ENCODE measurements at places on chromosomes 12 and 14.
A peak's percentile ranks its signal among the peaks of the same experiment; 100 is the strongest.

DNA sequence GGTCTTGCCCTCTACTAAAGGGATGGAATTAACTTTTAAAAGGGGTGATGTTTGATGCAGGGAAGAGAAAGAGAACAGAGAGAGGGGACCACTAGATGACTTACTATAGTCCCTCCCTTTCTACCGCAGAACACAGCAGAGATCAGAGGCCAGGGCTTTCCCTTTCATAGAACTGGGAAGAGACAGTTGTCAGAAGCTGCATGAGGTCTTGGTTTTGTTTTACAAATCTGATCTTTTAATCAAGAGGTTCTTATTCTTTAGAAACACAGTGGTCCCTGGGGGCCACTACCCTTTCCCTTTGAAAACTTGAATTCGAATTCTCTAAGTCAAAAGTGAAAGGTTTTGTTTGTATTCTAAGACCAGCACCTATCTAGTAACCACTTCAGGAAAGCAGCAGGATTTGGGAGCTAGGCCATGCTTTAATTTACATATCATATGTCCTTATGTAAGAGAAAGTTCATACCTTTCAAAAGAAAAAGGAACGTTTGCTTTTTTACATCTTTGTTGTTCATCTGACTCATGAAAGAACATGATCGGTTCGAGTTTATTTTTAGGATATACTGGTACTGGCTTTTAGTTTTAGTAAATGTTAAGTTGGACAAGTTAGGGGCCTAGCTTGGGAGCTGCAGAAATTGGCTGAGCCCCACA lies 6.3 kb downstream of the FBXL14 start:
- DNase-seq: no peak

GRCh38 chr14:94941311-94941710 lies 171.4 kb upstream of the GSC start:
- no peak for DNase-seq

GRCh38 chr14:54864526-54864925 lies 38.1 kb downstream of the GCH1 start:
- DNase-seq: no peak

GRCh38 chr14:92880851-92881250 lies 42.1 kb upstream of the CHGA start:
- DNase-seq: peak; percentile 49

DNA sequence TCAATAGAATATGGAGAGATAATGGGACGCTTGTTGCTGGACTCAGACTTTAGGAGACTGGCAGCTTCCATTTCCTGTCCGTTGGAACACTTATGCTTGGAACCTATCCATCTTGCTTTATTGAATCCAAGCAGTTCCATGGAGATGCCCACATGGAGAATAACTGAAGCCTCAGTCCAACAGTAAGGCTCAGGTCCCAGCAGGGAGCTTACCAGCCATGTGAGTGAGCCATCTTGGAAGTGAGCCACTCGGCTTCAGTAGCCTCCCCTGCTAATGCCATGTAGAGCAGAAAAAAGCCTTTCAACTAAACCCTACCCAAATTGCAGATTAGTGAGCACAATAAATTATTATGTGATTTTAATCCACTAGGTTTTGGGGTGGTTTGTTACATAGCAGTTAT lies 538.8 kb upstream of the STXBP6 start:
- DNase-seq: no peak

GRCh38 chr12:120994589-120995337 lies 16.4 kb downstream of the HNF1A start:
- DNase-seq: no peak

DNA sequence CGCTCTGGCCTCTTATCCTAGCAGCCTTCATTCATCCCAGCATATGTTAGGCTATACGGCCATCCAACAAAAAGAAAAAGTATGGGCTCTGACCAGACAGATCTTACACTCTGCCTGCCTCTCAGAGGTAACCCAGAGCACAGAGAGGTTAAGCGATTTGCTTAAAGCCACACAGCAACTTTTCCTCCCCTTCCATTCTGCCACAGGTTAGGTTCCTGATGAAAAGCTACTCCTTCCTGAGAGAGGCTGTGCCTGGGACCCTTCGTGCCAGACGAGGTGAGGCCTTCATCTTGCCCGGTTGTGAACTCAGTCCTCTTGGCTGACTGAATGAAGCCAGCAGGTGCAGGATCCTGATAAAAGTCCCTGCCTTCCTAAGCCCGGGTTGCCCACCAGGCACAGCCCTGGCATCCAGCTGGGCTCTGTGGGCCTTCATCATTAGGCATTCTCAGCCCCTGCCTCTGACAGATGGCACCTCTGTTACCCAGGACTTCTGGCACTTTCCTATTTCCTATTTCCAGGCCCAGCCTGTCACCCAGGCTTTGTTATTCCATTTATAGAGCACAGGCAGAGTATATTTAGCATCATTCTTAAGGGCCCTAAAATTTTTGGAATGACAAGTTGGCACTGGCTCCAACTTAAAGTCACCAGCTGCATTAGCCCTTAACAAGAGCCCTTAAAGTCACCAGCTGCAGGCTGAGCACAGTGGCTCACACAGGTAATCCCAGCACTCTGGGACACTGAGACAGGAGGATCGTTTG lies 12.8 kb downstream of the SOAT2 start:
- DNase-seq: no peak

DNA sequence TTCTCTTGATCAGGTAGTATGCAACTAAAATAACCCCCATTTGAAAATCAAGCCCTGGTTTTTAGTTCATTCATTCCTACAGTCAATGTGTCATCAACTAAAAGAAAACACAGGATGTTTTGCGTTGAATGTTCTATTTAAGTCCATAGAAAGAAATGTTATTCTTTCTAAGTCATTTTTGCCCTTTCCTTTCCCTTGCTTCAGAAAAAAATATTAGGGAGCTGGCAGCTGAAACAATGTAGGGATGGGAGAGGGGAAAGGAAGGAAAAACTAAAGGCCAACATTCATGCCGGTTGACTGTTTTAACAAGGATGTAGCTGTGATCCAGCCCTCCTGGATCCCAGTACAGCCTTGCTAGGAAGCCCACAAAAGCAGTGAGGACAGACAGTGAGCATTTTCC lies 155.1 kb downstream of the BTG1 start:
- DNase-seq: no peak

- DNase-seq: no peak
These were observed 319.1 kb downstream of the ALG10 start for GRCh38 chr12:34341362-34341733.

- DNase-seq: no peak
These were observed 158.6 kb upstream of the CCND2 start for GRCh38 chr12:4114986-4115385.

DNA sequence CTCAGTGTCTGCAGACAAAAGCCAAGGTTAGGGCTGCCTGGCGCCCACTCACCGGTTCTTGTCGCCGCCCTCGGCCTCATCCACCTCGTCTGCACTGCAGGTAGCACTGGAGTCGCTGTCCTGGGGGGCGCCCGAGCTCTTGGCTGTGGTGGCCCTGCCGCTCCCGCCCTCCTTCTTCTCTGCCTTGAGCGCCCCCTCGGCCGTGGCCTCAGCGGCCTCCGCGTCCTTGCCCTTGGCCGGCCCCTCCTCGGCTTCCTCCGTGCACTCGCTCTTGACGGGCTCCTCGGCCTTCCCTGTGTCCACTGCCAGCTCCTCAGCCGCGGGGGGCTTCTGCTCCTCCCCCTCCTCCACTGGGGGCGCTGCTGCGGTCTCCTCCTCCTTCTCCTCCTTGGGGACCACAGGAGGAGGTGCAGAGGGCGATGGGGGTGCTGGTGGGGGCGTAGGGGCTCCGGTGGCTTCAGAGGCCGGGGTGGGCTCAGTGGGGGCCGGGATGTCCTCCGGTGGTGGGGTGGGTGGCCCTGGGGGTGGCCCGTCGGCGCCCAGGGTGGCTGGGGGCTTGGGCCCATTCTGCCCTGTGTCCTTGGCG lies 77.2 kb downstream of the RFLNA start:
- no peak for DNase-seq

- DNase-seq: no peak
These were observed 23.6 kb downstream of the KRT80 start for GRCh38 chr12:52168019-52168717.

DNA sequence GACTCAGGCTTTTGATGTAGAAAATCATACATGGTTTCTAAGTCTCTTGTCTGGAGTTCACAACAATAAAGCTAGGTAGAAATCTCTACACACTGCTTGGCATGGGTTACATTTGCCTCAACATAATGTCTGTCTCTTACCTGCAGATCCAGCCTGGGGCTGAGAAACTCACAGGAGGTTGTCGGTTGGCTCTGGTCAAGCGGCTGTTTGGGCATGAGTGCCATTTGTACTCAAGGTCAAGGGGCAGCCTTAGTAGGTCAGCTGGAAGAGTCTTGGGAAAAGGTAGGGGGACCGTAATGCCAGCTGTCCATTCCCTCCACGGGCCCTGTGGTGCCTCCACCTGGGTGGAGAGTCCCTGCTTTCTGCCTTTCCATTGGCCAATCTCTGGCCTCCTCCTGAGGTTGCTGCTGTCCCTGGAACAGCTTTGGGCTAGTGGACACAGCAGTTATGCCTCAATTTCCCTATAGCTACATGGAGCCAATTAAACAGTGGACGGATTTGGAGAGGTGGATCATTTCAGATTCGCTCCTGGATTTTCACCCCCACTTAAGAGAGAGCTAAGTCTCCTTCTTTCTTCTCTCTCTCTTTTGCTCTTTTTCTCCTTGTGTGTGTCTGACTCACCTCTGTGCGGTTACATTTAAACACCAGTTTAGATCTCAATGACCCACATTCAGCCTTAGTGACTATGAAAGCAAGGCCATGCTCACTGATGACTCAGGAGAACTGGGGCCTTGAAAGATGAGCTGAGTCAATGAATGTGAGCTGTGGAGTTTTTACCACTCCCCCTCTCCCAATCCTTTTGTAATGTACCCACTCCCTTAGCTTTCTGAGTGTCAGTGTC lies 132.8 kb upstream of the HIF1A start:
- DNase-seq: no peak

GRCh38 chr12:14417715-14418114 lies 52.2 kb downstream of the ATF7IP start:
- no peak for DNase-seq

- DNase-seq: peak; percentile 97
These were observed 2.2 kb downstream of the SCNN1A start for GRCh38 chr12:6373022-6373787.

- no peak for DNase-seq
These were observed 626 bp downstream of the TXNDC16 start for GRCh38 chr14:52551696-52552062.

GRCh38 chr12:125149160-125150108 lies 84.2 kb downstream of the AACS start:
- no peak for DNase-seq

DNA sequence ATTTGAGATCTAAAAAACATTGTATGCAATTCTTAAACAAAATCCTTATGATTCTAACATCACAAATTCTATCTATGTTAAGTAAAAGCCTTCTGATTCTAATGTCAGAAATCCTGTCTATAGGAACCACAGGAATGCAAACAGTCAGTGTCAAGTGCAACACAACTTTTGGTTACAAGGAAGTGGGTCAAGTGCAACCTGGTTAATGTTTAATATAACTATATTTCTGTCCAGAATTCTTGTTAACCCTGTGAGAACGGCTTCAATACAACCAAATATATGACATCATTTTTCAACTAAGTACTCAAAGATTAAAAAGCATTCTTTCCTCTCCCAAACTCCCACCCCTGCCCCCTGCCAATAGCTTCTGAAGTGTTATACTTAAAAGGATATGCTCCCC lies 107.9 kb upstream of the PLEKHA5 start:
- DNase-seq: no peak

DNA sequence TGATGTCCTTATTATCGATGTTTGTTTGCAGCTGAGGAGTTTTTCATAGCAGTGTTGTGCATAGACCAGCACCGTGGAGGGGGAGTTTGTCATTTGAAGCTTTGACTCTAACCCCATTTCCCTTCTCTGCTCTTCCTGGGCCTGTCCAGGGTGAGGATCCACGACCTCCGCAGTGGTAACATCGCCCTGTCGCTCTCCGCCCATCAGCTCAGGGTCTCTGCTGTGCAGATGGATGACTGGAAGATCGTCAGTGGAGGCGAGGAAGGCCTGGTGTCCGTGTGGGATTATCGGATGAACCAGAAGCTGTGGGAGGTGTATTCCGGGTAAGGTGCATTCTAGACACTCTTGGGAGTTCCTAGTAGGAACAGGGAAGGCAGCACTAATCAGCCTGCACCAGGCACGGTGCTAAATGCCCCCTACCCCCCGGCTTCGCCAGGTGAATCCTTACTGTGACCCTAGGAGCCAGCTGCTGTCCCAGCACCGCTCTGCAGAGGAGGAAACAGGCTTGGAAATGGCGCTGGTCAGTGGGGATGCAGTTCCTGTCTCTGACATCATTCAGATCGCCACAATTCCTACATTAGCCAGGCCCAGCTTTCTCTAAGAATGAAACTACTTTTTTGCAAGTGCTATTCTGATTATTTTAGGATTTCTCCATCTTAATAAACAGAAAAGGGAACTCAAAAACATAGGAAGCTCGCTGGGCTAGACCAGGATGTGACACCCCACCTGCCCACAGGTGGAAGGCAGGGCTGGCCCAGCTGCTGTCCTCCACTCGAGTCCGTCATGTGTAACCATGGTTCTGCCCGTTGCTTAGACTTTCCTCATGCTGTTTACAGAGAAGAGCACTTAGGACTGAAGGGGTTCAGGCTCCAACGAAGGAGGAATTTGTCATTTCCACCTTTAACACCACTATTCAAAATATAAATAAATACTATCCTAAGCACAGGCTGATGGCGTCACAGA lies 74.9 kb downstream of the TESC start:
- no peak for DNase-seq

GRCh38 chr12:112305951-112306350 lies 76.3 kb downstream of the HECTD4 start:
- peak; percentile 42 for DNase-seq

DNA sequence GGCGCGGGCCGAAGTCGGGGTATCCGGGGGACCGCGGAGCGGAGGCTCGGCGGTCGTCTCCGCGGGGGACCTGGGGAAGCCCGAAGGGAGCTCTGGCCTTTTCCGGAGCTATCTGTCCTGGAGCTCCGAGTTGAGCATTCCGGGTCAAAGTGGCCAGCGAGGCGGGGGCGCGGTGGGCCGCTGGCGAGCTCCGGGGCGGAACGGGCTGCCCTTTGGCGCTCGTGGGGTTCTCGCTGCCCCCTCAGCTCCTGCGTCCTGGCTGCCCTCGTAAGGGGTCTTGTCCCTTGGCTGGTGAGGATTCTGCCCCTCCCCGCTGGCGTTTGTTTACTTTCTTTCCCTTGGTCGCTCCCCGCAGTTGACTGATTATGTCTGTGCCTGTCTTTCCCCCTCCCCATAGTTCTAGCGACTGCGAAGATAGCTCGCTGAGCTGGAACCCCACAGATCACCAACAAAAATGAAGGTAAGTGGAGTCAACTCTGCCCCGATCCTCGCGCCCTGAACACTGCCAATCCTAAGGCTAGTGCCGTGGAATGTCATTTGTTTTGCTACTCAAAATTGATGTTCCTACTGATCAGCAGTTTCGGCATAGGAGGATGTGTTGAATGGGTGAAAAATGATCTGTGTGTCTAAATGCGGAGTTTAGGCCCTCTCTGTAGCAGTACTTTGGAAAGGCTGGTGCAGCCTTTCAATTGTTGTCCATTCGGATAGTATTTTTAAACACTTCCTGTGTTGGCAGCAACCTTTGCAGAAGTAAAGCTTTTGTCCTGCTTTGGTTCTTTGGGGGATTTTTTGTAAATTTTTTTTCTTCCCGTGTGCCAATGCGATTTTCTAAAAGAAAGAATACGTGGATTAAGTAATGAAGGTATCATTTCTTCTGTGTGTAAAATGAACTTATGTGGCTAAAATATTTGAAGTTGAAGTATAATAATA lies 1.3 kb downstream of the ARID4A start:
- no peak for DNase-seq
